ELR (cell line): ENCODE measurements at places on chromosomes 3 and 15.

- no peak for DNase-seq
These were observed 9.8 kb downstream of the MSL2 start for GRCh38 chr3:136186344-136186743.

DNA sequence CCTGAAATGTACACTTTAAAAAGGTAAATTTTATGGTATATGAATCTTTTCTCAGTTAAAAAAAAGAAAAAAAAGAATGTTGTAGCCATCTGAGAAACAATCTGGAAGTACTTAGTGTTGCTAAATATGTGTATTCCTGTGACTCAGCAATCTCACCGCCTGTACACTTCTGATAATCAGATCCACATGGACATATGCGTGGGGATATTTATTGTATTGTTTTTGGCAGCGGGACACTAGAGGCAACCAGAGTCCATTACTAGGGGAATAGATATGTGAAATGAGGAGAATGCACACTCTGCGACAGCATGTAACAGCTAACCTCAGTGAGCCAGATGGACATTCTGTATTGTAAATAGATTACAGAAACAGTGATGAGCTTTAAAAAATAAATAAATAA, 65.4 kb downstream of the AQP9 start:
- peak; percentile 67 for DNase-seq

DNA sequence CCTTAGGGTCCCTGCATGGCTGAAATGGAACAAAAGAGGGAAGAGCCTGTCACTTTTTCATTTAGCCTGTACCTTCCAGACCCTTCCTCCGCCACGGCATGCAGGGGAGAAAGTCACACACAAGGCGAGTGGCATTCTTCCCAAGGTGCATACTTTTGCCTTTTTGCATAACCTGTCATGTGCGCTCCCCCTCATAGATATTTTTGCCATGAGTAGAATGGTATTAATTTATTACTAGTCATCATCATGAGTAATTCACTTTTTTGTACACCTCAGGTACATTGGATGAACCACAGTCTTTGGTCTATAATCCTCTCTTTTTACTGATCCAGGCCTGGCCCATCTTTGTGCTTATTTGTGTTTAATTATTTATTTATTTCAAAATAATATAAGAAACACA, 8.9 kb upstream of the BUB1B start:
- DNase-seq: no peak

GRCh38 chr3:126558336-126559071, at the start of gene C3orf22:
TSS of gene C3orf22 (minus strand) at chr3:126558932. CDS start at chr3:126553390, 5,542 bp downstream.
- no peak for DNase-seq

- no peak for DNase-seq
These were observed 331.0 kb upstream of the IL12A start for GRCh38 chr3:159657629-159658028.

DNA sequence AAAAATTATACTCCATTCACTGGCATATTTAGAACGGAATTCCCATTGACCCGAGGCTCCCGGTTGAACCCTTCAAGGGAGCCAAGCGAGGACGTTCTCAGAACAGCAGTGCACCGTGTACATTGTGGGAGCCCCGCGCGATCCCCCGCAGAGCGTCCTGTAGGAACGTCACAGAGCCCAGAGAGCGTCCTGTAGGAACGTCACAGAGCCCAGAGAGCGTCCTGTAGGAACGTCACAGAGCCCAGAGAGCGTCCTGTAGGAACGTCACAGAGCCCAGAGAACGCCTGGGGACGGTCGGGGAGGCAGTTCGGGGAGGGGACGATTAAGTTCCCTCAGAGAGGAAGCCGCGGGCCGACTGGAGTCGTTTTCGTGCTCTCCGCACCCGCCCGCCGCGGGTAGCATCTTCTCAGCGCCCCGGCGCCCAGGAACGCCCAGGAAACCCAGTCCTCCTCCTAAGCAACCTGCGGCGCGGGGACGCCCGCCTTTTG, 506 bp upstream of the ATP1B3 start:
- DNase-seq: peak; percentile 75

GRCh38 chr15:79197285-79197684, 85.2 kb upstream of the ANKRD34C start:
- DNase-seq: no peak

GRCh38 chr3:183854318-183855035, 29.1 kb upstream of the MAP6D1 start:
- DNase-seq: no peak

GRCh38 chr15:95558131-95558530, 772.4 kb upstream of the NR2F2 start:
- peak; percentile 69 for DNase-seq

DNA sequence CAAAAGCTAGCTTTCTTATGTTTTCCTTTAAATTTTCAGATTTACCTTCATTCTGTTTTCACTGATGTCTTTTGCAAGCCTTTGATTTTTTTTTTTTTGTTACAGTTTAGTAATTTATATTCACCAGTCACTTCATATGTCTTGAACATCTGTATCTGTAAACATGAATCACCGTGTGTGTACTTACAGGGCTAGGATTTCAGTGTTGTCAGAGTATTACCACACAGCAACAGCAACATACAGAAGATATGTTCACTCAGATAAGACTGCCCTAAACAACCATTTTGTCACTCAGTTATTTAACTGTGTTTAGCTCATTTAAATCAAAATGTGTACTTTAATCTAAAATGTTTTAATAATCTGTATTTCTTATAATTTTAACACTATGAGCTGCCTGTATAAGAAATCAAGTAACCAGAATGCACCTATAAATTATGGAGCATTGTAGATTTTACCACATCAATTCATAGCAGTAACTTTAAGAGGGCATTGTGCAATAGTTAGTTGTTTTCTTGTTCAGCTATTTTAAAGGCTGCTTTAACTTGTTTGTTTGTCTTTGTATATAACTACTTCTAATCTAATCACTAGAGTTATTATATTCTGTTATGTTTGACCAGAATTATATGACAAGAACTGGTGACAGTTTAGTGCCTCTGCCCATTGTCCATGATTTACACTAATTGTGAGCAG, 50.4 kb downstream of the GHSR start:
- DNase-seq: peak; percentile 27

GRCh38 chr3:44992555-44993470, 16.8 kb downstream of the EXOSC7 start:
- DNase-seq: peak; percentile 53

GRCh38 chr3:72574144-72574543, 274.1 kb downstream of the SHQ1 start:
- no peak for DNase-seq

- DNase-seq: no peak
These were observed 519.3 kb upstream of the CADM2 start for GRCh38 chr3:84439476-84439875.

DNA sequence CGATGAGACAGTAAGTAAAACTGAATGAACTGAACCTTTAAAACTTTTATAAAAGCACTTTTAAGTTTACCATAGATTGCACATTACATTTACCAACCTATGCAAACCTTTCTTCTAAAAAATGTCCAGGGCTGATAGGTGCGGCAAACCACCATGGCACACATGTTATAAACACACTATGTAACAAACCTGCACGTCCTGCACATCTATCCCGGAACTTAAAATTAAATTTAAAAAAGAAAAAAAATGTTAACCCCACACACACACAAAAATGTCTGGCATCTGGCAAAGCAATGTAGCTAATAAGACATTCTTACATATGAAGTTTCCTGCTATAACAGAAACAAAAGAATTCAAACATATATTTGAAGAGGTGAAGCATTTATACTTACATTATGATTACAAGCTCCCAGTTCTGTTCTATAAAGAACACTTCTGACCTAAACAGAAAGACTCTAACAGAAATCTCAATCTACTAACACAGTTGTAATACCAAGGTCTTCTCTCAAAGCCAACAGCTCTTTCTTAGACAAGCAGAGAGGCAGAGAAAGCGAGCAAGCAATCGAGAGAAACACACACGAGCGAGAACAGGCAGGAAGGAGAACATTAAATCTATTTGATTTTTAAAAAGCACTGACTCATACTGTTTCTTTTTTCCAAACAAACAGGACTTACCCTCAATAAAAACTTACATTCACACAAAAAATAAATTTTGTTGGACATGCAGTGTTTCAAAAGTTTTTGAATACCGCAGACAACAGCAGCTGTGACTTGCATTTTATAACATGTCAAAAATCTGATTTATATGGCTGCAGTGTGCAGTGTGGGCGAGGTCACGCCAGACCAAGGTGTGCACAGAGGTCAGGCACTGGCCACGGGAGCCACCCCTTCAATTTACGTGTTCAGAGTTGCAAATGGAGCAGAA, at the start of gene NRG4:
Gene NRG4, minus strand, starts transcription at position 798 of the 925 bp plus-strand sequence. CDS start 1,194 bp downstream, outside the sequence.
- peak; percentile 9 for DNase-seq

GRCh38 chr3:39407773-39408492, 1.4 kb downstream of the RPSA start:
- no peak for DNase-seq

DNA sequence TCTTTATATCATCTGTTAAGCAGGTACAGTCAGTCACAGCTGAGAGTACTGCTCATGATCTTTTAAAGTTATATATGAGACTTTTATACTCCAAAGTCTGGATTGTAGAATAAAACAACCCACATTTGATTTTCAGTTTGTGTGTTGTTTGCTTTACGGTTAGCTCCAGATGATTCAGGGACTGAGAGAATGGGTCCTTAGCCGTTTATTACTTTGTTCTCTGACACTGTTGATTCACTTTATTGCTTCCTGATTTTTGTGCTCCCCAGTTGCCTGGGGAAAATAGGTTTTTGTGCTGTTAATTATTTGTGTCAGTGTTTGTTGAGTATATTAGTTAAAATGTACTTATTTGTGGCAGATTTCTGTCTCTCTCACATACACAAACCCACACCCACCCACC, 8.6 kb upstream of the EBLN2 start:
- DNase-seq: no peak

- peak; percentile 40 for DNase-seq
These were observed 606 bp downstream of the EIF2A start for GRCh38 chr3:150547045-150547741.

- DNase-seq: peak; percentile 17
These were observed 68.8 kb downstream of the PLOD2 start for GRCh38 chr3:146092230-146092629.

DNA sequence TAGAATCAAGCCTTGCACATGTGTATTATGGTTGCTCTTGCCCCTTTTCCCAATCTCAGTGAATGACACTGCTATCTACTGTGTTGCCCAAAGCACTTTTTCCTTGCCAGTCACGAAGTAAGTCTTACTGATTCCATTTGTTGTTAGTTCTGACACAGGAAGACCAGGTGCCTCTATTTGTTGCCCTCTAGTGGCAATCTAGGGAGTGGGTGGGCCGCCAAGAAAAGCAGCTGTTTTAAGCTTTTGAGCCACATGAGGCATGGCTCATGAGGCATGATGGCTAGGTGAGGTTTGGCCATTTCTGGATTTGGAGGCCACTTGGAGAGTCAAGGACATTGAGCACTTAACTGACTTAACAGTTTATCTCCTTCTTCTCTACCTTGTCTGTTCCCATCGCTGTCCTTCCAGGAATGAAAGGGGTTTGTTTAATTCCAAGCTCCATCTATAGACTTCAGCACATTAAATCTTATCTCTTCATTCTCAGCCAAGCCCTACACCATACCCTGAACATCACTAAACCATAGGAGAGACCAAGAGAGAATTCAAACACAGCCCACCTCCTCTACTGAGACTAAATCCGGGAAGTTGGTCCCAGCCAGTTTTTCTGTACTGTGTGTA, 103.1 kb downstream of the HCN4 start:
- DNase-seq: peak; percentile 59

GRCh38 chr3:36680952-36681351, 83.4 kb downstream of the DCLK3 start:
- DNase-seq: no peak

- DNase-seq: peak; percentile 35
These were observed 77.8 kb downstream of the NBEAL2 start for GRCh38 chr3:47057212-47057671.

- no peak for DNase-seq
These were observed 4.6 kb downstream of the ALAS1 start for GRCh38 chr3:52202384-52203077.

GRCh38 chr3:186220911-186221645, 112.2 kb upstream of the ETV5 start:
- no peak for DNase-seq

DNA sequence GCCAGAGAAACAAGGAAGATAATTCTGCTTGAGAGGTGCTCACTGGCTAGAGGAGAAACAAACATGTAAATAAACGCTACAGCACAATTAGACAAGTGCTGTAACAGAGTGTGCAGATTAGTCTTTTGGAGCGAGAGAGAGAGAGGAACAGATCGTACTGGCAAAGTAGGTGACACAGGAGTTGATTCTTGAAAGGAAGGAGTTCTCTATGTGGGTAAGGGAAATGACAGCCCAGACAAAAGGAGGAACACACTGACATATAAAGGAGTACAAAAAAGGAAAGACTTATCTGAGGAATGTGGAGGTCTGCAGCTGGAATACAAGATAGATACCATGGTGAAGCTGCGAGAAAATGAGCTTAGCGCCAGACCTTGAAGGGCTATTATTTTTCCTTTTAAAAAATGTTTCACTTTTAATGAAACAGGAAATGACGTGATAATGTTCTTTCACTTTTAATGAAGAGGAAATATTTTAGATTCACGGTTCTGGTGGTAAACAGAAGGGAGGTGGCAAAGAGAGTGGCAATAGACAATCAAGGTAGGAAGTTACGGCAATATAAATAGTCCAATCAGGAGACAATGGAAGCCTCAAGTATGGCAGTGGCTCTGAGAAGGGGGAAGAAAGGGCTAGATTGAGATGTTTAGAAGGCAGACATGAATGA, 202.9 kb downstream of the VPS13C start:
- DNase-seq: no peak

DNA sequence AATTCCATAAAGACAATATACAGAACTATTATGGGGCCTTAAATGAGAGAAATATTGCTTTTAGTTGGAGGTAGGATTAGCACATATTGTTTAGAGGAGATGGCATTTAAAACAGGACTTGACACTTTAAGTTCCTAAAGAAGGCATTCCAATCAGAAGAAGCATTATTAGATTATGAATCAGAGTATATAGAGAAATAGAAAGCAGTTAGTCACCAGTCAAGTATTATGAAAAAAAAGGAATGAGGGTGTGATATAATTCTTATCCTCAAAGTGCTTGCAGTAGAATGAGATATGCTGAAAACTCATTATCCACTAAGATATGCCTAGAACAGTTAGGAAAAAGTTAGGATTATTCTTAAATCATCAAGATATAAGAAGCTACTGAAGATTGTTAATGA, 456.2 kb downstream of the ZNF385D start:
- peak; percentile 0 for DNase-seq

DNA sequence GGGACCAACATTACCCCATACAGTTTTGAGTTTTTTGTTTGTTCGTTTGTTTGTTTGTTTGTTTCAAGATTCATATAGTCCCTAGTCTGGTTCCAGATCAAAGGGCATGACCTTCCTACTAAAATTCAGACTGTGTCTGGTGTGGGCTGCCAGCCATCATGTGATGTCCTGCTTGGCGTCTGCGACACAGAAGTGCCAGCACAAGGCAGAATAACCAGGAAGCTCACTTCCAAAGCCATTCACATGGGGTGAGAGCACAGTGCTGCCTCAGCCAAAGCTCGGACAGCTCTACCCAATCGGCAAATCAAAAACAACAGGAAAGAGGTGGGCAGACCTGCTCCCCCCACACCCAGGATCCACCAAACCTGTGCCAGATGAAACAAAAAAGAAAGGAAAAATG, 142.6 kb upstream of the THBS1 start:
- DNase-seq: no peak

GRCh38 chr3:15795651-15796308, 2.0 kb downstream of the ANKRD28 start:
- DNase-seq: peak; percentile 67
